PC-3 (cell line): ENCODE measurements at places on chromosomes 11 and 22.

DNA sequence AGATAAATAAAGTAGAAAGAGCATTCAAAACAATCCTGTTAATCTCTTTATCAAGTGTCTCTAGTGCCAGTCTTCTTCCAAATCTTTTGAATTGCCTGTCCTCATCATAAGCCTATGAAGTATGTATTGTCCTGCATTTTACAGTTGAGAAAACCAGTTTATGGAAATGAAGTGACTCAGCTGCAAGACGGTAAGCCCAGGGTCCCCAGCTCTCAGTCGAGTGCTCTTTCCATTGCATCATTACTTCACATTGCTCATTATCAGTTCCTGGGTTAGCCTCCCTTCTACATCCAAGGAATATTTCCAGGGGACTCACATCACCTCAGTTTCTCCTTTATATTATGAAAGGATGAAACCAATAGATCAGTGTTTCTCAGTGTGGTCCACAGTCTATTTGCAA is 9.1 kb upstream of the P4HA3 start:
- peak; percentile 60 for DNase-seq

DNA sequence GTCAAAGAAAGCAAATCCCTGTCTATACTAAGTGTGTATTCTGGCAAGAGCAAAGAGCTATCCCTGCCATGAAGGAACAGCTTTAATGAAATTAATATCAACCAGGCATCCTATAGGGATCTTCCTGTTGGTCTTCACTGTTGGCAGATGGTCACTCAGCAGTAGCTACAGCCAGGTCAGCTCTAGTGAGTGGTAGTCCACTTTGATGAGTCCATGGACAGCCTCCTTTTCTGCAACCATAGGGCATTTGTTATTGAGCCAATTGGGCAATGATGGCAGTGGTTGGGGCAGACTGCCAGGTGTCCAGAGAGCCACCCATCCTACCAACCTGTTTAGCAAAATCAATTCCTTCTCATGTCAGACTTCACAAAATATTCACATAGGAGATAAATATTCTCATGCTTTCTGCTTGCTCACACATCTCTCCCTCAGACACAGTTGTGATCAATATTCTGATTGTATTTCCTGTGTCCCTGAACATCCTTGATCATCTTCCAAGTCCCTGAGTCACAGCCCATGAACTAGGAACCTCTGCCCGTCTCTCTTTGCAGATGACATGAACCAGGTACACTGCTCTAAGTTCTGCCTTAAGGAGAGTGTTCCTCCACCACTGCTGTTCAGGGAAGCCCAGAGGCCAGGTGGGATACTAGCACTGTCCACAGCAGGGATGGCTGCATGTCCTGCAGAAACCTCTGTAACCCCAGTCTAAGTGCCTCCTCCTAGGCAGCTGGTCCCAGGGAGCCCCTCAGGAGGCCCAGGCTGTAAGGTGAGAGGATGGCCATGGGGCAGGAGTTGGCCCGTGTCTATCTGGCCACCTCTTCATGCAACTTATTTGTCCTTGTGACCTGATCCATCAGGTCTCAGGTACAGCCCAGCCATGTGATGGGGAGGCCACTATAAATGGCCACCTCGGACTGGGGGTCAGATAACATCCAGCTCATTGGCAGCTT is 74.2 kb upstream of the IGLL5 start:
- DNase-seq, result no peak

GRCh38 chr22:44971651-44972362 is 38.0 kb downstream of the PHF21B start:
- DNase-seq, result no peak

DNA sequence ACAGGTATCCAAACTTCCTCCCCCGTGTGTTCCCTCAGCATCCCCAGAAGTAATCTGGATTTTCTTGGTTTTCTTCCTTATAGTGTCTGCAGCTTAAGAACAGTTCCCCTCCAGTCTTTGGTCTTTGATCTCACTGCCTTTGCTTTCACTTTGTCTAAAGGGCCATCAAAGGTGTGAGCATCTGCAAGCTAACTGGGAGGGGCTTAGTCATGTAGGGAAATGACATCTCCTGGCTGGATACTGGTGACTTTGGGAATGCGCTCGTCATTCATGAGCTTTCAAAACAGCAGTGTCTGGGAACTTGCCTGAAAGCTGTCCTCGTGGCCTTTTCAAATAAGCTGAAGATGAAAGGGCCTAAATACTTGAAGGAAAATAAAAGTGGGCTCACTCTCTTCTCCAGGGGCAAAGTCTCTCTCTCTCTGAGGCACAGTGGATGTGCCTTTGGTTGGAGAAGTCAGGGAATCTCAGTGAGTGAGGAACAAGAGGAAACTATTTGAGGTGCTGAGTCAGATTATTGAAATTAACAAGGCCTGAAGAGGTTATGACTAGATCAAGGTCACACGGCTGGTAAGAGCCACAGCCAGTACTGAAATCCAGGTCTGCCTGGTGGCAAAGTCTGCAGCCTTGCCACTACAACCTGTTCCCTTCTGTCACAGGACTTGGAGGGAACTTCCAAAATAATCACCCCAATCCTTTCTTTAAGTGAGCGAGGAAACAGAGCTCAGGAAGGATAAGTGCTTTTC is 45.6 kb upstream of the TENM4 start:
- no peak for DNase-seq

GRCh38 chr11:125517116-125517770 is 21.2 kb upstream of the FEZ1 start:
- DNase-seq, result no peak

- no peak for DNase-seq
Observed at GRCh38 chr11:40425168-40425567, 1034.3 kb downstream of the LRRC4C start.

GRCh38 chr11:12125609-12126149 is 15.3 kb downstream of the MICAL2 start:
- DNase-seq, result peak; percentile 72

DNA sequence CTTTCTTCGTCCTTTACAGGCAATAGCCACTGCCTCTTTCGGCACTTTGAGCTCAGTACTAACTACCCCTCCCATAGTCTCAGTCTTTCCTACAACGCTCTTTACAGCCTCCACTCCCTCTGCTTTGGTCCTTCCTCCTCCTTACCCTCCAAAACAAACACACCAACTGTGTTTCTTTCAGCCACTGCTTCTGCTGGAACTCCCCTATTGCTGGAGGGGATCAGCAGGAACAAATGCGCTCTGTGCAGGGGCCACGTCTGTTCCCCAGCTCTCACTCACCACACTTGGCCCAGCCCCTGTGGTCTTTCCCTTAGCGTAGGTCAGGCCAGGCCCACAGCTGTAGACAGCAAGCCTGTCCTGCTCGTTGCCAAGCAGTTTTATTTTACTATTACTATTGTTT is 42.3 kb downstream of the PC start:
- DNase-seq, result no peak
